Activated T-cell treated with anti-CD3 and anti-CD28 coated beads, Interleukin-2, amount 50 U/mL, for 48 hours (primary cell): ENCODE measurements at places on chromosomes 2 and 18.

- DNase-seq = no peak
These were observed 547.2 kb downstream of the ZNF804A start for GRCh38 chr2:185145316-185146121.

- DNase-seq = no peak
These were observed 510 bp downstream of the IL1RN start for GRCh38 chr2:113127646-113128570.

DNA sequence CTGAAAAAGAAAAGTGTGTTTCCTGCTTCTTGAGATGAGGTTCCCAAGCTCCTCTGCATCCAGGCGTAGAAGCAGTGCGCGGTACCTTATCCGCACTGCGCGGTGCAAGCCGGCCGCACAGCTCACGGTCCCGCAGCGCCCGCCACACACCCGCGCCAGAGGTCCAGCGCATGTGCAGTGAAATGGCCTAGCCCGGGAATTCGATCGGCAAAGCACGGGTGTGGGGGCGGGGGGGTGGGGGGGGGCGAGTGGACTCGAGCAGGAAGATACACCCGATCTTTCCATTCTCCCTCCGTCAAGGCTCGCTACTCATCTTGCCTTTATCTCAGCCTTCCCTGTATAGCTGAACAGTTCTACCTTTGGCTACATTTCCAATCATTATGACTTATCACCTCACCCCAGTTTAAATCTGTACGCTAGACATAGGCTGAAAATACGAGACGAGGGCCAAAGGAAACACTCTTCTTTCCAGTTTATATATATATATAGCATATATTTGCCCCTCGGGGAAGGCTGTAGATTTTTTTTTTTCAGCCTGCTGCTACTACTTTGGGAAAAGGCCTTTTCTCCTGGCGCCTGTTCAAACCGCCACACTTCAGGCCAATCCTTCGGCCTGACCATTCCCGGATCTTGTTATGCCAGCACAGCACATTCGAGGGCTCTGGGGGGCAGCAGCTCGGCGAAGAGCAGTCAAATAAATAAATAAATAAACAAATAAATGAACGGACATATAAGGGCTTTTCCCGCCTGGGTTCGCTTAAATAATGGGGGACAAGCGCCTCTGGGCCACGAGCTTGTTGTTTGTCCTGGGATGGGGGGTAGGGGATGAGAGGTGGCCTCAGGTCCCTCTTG is 10.4 kb downstream of the HOXD8 start:
- DNase-seq = no peak

- DNase-seq = no peak
These were observed 121.8 kb downstream of the MEMO1 start for GRCh38 chr2:31889044-31889443.

DNA sequence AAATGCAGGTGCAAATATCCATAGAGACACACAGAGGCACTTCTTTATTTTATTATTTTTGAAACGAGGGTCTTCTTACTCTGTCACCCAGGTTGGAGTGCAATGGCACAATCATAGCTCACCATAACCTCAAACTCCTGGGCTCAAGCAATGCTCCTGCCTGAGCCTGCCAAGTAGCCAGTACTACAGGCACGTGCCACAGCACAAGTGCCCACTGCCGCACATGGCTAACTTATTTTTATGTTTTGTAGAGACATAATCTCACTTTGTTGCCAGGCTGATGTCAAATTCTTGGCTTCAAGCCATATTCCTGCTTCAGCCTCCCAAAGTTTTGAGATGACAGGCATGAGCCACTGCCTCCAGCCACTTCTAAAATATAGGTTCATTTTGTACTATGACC is 537.6 kb downstream of the THSD7B start:
- DNase-seq = no peak

GRCh38 chr2:9740382-9741073 is 102.7 kb upstream of the TAF1B start:
- DNase-seq = no peak

- DNase-seq = no peak
These were observed 241.6 kb upstream of the NT5C1B start for GRCh38 chr2:18830962-18831361.

DNA sequence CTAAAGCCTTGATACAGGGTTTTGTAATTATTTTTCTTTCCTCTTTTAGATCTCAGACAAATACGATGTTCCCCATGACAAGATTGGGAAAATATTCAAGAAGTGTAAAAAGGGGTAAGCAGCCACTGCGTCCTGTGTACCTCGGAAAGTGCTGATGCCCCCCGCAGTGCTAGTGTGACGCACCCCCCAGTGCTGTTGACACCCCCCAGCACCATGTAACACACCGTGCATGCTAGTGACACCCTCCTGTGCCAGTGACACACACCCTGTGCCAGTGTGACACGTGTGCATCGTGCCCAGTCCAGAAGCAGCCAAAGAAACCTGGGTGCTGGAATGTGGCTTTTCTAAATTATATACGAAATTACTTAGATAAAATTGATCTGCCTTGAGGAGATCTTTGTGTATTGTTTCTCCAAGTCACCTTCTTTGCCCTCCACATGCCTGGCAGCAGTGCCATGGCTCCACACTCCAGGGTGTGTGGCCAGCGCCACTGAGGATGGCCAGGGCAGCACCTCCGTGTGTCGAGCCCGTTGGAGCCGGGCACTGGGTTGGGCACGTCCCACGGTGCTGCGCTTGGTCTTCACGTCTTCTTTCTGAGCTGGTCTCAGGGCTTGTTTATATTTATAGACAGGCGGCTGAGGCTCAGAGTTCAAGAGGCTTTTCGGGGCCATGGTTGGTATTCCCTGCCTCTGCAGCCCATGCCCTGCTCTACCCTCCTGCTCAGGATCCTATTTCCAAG is 44.3 kb upstream of the KLF11 start:
- no peak for DNase-seq

- no peak for DNase-seq
These were observed 43.6 kb downstream of the MCFD2 start for GRCh38 chr2:46871976-46872381.

GRCh38 chr2:62032096-62032495 is 126.6 kb downstream of the COMMD1 start:
- DNase-seq = no peak

DNA sequence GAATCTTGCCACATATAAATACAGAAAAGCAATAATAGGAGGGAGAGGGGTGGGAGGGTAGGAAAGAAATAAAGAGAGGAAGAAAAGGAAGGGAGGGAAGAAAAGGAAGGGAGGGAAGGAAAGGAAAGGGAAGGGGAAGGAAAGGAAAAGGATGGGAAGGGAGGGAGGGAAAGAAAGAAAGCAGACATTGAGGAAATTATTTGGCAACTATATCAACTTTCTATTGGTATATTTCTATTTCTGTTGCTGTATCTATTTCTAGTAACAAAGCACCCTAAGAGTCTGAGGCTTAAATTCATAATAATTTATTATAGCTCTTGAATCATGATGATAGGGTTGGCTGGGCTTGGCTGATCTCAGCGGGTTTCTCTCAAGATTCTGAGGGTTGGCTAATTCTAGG is 648.0 kb downstream of the CCDC85A start:
- DNase-seq = no peak

- no peak for DNase-seq
These were observed 25.2 kb downstream of the SIX2 start for GRCh38 chr2:44983836-44984604.

- DNase-seq = no peak
These were observed 13.0 kb upstream of the FHL2 start for GRCh38 chr2:105411720-105412407.

GRCh38 chr2:238290091-238290509 is 1.7 kb upstream of the PER2 start:
- peak; percentile 41 for DNase-seq
